Stimulated activated CD8-positive, alpha-beta memory T cell treated with anti-CD3 and anti-CD28 coated beads, Interleukin-15, amount 100 ng/mL, for 4 hours (primary cell): ENCODE measurements at places on chromosomes 2 and 18.

DNA sequence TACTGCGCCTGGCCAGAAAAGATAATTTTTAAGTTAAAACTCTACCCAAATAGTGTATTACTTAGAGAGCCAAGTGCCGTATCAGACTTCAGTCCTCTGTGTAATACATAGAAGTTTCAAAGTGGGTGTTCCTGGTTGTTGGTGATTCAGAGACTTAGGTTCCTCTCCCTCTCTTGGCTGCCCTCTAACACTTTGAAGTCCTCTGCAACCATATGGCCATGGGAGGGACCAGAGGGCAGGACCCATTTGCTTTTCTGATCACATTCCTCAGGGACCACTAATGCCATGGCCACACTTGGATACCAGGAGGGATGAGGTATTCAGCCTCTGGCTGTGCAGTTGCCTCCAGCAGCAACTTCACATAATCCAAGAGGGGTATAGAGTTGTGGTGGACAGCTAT lies 131.5 kb downstream of the CAPN13 start:
- DNase-seq = no peak

DNA sequence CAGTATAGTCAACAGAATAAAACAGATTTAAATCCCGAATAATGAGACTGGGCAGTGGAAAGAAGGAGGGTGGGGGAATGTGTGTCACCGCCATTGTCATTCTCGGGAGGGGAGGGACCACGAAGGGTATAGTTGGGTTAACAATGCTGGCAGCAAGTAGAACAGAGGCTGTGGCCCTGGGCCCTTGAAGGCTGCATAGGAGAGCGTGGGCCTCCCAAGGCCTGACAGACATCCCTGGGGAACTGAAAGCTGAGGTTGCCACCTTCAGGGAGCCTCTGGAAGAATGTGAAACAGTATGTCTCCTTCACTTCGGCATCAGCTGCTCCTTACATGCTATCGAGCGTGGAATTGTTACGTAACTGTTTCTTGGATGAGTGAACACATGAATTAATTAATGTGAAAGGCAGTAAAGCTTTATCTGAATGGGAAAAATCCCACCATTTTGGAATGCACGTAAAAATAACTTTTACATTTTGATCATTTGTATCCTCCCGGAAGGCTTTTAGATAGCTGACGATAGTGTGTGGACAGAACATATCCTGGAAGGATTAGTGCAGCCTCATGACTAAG lies 92.8 kb upstream of the TTC39C start:
- DNase-seq = no peak

DNA sequence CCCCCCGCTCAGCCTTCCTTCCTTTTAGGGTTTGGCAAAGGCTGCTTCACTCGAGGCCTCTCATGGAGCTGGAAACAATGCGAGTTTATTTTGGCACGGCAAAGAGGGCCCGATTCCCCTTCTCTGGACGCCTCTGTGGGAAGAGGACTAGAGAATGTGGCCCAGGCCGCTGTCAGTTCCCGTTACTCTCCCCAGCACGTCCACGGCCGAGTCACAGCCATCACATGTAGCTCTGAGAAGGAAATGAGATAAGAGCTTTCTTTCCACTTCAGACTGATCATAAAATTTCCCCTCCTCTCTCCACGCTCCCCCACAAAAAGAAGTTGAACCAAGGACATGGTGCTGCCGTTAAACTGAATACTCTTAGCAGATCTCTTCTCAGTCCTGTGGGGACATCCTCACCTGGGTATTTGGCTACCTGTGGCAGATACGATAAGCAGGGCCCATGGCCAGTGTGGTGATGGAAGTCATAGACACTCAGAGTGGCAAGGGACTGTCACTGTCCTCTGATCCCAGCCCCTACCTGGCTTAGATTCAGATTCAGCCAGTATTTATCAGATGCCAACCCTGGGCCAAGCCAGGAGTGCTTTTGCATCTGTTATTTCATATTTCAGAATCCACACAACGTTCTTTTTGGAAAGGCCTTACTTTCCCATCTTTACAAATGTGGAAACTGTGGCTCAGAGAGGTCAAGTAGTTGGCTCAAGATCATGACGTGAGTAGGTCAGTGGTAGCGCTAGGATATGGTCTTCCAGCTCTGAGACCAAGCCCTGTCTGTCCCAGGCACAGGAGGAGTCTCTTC lies 101.2 kb downstream of the MCFD2 start:
- DNase-seq = no peak

DNA sequence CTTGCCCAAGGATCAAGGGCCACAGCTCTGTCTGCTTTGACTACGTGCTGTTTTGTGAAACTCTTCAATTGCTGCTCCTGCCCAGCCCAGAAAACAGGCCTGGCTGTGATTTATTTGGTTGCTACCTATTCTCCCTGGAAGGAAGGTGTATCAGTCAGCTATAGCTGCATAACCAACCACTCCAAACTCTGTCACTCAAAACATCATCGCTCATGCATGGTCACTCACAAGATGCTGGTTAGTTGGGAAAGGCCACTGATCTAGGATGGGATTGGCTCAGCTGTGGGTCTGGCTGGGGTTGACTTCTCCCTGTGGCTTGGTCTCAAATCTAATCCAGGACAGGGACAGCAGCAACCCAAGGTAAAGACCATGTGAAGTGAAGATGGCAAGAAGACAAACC lies 14.6 kb downstream of the TEX51 start:
- no peak for DNase-seq

DNA sequence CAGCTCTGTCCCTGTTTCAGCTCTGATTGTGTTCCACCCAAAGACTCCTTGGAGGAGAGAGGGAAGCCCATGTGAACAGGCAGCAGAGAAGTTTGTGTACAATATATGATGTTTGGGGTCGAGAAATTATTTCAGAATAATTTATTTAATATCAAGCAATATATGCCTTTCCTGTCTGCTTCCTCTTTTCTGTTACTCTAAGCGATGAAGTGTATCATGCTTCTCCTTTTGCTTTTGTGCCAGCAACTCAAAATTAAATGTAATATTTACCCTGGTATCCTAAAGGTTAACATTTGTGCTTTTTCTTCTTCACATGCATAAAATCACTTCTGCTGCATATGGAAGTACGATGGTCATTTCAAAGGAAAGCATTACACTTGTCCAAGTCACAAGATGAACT lies 2.4 kb upstream of the NTSR2 start:
- no peak for DNase-seq
